ENCODE measurements at places on chromosomes 5 and 9.

- no peak for DNase-seq
Observed at GRCh38 chr5:5037674-5038073, 102.5 kb upstream of the ADAMTS16 start.

DNA sequence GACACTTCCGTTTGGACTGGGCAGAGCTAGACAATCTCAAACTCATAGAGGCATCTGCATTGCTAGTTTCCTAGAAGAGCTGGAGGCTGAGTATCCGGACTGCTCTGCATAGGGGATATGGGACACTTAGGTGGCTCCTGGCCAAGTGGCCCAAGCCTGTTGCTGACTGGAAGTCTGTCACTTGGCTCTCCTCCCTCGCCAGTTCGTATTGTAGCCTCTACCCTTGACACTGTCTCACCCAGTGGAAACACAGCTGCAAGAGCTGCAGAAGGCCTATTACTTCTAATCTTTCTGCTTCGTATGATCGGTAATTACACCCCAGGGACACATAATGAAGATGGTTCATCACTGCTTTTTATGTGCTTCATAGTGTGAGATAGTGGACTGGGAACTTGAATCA is 34.7 kb downstream of the ITGA1 start:
- DNase-seq = no peak

DNA sequence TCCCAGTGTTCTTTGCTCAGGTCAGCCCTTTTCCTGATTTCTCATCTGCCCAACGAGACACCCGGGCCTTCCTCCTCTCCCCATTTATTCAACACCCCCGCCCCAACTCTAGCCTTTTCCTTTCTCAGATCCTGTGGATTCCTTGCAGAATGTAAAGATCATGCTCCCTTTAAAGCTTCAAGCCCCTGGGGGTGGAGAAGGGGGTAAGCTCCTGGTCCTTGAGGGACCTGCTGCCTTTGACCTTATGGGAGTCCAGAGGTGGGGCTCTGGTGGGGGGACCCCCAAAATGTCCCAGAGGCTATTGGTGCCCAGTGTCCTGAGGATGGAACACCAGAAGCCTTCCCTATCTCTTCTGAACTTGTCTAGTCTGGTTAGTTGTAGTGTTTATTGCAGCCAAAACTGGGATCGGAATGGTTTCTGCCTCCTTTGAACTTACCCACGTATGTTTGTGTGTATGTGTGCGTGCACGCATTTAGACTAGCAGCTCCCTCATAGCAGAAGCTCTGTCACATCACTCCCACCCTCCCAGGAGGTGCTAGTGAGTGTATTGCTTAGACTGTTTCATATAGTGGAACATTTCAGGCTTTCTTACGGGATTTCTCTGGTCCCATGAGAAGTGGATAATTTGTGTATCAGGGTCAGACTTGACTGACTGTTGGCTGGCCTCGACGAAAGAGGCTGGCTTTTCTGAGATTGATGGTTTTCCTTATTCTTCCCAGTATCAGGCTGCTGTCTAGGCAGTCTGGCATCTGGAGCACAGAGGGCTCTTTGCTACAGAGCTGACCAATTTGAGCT is 1.1 kb downstream of the GALNT10 start:
- DNase-seq = no peak

DNA sequence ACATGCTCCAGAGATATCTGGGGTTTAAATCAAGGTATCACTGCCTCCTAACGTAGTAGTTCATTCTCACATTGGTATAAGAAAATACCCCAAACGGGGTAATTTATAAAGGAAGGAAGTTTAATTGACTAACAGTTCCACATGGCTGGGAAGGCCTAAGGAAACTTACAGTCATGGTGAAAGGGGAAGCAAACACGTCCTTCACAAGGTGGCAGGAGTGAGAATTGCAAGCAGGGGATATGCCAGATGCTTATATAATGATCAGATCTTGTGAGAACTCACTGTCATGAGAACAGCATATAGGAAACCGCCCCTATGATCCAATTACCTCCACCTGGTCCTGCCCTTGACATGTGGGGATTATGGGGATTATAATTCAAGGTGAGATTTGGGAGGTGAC is 1280.2 kb upstream of the C9orf72 start:
- no peak for DNase-seq

- no peak for DNase-seq
Observed at GRCh38 chr5:96520345-96520744, 87.3 kb upstream of the PCSK1 start.

GRCh38 chr5:59648949-59649921 is 244.3 kb downstream of the PDE4D start:
- DNase-seq = no peak

DNA sequence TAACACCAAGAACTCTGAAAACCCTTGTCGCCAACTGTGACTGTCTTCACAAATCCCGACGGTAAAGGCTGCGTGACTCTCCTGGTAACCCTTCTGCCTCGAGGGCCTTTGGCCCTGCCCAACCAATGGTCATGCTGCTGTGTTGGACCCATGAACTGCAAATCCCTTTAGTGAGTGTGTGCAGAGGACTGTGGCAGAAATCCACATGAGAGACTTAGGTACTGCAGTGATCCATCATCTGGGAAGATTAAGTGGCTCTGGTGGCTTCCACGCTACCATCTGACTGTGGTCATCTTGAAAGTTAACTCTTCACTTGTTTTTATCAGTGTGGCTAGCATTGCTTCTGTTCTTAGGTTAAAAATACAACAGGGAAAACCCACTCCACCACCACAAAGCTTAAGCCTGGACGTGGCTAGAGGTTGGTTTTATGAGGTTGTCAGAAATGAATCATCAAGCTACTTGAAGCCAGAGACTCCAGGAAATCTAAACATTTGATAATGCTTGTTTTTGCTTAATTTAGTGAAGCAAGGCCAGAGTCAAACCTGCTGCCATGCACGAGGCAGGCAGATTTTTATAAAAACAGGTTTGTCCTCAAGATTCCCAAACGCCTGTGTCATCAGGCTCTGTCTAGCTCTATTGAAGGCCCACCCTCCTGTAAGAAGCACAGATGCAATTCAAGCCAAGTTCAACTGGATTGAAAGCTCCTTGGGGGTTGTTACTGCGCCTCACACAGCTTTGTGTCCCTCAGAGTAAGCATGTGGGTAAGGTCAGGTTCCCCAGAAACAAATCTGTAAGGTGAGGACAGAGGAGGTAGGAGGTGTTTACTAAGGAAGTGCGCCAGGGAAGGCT is 52.7 kb upstream of the ERCC6L2 start:
- DNase-seq = no peak

GRCh38 chr5:124303366-124303765 is 443.1 kb downstream of the ZNF608 start:
- DNase-seq = no peak

- no peak for DNase-seq
Observed at GRCh38 chr5:10691826-10692785, 68.9 kb downstream of the DAP start.

DNA sequence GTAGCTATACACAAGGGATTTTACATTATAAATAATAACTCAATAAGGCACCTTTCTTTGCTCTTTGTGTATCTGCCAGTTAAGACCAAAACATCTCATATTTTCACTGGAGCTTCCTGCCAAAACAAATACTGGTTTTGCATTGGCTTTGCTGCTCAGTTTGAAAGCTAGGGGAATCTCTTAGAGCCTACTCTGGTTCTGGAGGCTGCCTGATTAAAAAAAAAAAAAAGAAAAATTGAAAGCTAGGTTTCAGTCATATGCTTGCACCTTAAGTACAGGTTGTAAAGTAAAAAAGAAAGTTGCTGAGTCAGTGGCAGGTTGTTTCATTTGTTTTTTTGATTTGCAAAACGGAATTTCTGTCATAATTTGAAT is 2.3 kb downstream of the DENND4C start:
- DNase-seq = no peak

DNA sequence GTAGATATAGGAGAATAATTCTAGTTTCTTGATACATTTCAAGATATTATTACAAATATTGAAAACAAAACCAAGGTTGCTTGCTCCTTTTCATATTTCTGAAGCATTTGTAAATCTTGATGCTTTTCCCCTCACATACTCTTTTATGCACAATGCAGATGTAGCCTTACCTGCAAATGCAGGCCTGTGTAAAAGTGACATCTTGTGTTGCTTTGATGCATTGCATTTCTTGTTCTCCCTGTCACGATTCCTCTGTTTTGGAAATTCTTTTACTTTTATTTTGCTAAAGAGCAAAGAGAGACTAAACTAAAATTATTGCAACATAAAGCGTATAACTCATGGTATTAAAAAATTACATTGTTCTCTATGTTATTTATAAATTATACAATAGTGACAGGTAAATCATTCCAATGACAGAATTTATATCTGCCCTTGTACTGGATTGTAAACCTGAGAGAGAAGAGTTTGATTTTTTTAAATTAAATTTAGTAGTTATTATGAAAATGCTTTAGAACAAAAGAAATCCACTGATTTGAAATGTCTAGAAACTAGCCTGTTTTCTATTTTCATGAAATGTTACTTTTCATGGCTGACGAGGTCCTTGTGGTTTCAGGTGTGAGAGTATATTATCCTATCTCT is 970.0 kb downstream of the MAT2B start:
- peak; percentile 3 for DNase-seq

- DNase-seq = no peak
Observed at GRCh38 chr5:74851684-74852353, 14.4 kb downstream of the FAM169A start.

DNA sequence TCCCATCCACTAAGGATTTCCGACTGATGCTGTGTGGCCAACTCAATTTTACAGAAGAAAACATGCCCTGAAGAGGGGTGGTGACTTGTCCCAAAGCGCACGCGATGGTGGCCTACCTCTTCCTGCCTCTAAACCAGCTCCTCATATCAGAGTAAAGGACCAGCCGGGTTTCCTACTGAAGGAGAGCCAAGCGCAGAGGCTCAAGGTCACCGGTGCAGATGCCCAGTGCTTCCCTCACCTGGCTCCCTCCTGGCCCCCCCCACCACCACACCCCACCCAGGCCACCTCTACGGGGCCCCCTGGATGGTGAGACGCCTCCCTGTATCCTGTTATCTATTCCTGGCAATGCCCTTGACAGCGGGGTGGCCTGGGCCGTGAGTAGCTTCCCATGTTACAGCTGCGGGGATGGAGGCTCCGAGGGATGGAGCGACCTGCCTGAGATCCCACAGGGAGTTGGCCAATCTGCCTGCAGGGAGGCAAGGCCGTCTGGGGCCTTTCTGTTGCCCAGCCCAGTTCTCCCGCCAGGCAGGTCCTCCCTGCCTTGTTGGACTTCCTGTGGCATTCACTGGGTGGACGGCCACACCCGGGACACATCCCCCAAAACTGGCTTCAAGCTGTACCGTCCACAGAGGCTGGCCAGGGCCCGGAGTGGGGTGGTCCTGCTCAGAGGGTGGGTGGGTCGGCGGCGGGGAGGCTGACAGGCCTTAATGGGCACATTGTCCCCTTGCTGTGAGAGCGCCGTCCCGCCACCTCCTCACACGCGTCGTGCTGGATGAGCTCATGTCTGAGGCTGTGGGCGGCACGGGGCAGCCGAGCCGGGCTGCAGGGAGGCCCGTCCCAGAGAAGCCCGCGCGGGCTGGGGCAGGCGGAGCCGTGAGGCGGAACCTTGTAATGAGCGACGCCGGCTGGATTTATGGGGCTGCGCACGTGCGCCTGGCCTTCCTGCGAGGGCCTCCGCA is 72.5 kb downstream of the MACROH2A1 start:
- no peak for DNase-seq

DNA sequence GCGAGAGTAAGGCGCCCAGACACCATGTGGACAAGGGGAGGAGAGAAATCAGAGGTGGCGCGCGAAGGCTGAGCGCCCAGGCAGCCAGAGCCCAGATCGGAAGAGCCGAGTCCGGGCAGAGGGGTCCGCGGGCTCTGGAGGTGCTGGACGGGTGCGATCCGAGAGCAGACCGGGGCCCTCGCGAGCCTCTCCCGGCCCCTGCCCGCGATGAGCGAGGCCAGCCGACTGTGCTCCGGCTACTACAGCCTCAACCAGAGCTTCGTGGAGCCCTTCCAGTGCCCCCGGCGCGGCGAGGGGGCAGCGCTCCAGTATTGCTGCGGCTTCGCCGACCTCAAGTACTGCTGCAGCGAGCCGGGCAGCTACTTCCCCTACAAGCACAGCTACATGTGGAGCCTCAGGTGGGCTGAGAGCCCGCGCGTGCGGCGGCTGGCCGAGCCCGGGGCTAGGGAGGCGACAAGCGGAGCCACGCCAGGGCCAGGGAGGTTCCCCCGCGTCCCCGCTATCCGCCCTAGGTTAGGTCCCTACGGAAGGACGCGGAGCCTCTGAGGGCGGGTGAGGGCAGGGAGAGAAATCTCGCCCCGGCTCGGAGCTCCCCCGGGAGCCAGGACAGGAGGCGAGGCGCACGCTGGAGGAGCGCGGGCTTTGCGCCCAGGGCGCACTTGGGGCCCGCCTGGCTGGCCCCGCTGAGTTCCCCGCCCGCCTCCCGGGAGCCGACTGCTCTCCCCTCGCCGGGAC is at the start of gene SHISAL2B:
SHISAL2B (plus strand) TSS at position 87 of the 735 bp plus-strand sequence; CDS start at position 208, 121 bp downstream.
- no peak for DNase-seq

DNA sequence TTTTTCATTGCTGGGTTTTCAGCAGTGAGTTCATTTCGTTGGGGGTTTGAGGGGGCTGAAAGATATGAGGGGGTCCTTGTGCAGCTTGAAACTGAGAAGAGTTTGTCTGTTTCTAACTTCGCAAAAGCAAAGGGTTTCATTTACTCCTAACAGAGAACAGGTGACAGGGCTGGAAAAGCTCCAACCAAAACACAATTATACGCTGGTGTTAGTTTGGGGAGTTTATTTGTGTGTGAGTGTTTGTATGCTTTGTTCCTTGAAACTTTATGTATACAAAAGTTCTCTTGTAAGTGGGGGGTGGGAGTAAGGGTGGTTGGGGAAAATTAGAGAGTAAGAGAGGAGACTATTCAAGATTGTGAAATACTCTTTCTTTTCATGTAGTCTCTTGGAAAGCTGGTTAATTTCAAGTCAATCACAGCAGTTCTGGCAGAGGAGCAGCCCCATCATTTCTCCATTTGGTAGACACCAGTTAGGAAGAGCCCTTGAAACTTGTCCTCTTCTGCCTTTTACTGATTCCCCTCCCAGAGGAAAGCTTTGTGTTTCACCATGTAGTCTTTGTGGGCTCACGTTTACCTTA is 881 bp downstream of the TNFAIP8 start:
- DNase-seq = peak; percentile 25

DNA sequence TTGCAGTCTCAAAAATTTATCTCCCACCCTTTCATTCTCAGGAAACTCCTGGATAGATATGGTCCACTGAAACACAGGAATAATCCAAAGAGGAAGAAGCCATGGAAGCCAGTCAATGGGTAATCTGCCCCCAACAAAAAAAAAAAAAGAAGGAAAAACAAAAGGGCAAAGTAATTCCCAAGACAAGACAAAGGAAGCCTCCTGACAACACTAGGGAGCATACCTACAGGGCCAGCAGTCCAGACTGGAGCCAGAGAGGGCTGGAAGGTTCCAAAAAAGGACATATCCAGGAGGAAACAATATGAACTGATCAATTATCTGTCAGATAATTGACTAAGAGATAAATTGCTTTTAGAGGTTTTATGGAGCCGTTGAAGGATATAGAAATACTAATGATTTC is 12.9 kb downstream of the FNIP1 start:
- no peak for DNase-seq

DNA sequence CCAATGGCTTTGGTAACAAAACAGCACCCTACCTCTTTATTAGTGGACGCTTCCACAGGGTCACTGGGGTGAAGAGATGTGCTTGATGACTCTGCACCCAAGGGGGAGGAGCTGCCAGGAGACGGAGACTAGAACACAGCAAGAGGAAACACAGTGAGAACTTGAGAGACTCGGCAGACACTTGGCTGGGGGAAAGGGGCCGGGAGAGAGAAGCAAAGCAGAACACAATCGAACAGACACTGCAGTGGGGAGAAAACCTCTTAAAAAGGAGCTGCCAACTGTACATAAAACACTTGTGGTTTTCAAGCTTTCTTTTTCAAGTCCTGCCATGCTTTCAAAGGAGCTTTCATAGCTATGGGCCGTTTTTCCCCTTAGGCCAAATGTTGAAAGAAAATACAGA is 151.0 kb downstream of the ENTREP1 start:
- no peak for DNase-seq

GRCh38 chr9:120925535-120926396 is 830 bp downstream of the TRAF1 start:
- no peak for DNase-seq
